Calu3 (cell line): ENCODE measurements at places on chromosomes 1 and 21. TPM values are rescaled to one million over a fixed set of nuclear protein-coding genes. Genes with fewer than 3 reads are reported as not detected.

The RGS4 gene
- 0.21 TPM in 1 of 2 replicates, not detected in the other for total RNA-seq

DNA sequence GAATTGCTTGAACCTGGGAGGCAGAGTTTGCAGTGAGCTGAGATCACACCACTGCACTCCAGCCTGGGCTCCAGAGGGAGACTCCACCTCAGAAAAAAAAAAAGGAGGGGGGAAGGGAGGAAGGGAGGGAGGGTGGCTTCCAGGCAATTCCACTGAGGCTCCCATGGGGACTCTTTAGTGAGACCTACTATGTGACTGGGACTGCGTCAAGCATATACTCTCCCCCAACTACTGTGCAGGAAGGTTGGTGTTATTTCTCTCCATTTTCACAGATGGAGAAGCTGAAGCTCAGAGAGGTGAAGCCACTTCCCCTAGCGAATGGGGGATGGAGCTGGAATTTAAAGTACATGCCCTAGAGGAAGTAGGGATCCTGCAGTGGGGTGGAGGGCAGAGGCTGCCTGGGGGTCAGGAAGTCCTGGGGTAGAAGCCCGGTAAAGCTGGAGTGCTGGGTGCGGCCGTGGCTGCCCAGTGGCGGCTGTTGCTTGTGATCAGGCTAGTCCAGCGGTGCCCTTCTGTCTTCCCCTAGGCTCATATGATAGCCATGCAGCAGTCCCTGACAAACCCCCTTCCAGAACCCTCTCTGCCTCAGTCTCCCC lies 40.3 kb downstream of the RAP1GAP start:
- H3K36me3 ChIP-seq, result peaks cover 3% of the 10 kb centered on the region
- no peak overlapping the region for H3K27ac ChIP-seq
- H3K4me1 ChIP-seq, result peaks cover 30% of the 10 kb centered on the region
- no peaks in the 10 kb centered on the region for H3K27me3 ChIP-seq
- no peak for DNase-seq

GRCh38 chr1:111719674-111720132 lies 19.5 kb downstream of the INKA2 start:
- no peak for DNase-seq
- H3K4me1 ChIP-seq, result peaks cover 11% of the 10 kb centered on the region
- no peak overlapping the region for H3K4me3 ChIP-seq
- H3K27me3 ChIP-seq, result peaks cover 38% of the 10 kb centered on the region
- H3K27ac ChIP-seq, result no peak overlapping the region
- peaks cover 4% of the 10 kb centered on the region for H3K36me3 ChIP-seq

DNA sequence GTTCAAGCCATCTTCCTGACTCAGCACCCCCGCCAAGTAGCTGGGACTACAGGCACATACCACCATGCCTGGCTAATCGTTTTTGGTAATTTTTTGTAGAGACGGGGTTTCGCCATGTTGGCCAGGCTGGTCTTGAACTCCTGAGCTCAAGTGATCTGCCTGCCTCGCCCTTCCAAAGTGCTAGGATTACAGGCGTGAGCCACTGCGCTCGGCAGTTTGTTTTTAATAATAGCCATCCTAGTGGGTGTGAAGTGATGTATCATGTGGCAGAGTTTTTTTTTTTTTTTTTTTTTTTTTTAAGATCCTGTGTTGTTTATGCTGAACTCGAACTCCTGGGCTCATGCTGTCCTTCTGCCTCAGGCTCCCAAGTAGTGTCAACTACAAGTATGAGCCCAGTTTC lies 51.8 kb downstream of the SPEN start:
- peaks cover 4% of the 10 kb centered on the region for H3K36me3 ChIP-seq
- H3K4me1 ChIP-seq, result peaks cover 11% of the 10 kb centered on the region
- H3K4me3 ChIP-seq, result no peak overlapping the region
- no peaks in the 10 kb centered on the region for H3K27me3 ChIP-seq
- no peak overlapping the region for H3K27ac ChIP-seq
